ENCODE measurements at places on chromosomes 16 and 17. TPM values are rescaled to one million over a fixed set of nuclear protein-coding genes. Genes with fewer than 3 reads are reported as not detected.

DNA sequence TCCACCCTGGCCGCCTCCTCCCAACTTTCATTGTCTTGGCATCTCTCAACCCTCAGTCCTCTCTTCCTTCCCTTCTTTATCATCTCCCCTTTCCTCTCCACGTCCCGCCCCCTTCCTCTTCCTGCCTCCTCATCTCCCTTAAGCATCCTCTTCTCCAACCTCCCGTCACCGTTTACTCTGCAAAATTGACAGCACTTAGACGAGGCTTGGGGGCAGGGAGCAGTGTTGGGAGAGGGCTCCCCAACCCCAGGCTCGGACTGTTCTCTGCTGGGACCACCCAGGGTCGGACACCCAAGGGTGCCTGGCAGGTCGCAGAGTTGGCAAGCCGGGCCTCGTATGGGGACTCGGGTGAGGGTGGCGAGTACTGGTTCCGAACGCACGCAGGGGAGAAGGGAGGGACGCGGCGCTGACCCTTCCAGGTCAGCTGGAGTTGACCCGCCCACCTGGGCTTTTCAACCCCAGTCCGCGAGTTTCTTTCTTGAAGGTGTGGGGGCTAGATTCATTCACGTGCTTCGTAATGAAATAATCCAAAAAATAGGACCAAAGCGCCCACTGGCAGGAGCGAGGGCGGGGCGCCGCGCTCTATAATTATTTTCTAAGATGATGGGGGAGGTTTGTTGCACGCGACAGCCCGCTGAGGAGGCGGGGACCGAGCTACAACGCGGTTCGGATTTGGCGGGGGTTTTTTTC is 775 bp upstream of the PAGR1 start:
- H3K4me1 ChIP-seq = peaks cover 34% of the 10 kb centered on the region
- no peak for DNase-seq
- H3K27ac ChIP-seq = peak overlapping the region; percentile 97

GRCh38 chr17:73654241-73654640 is 10.0 kb upstream of the SDK2 start:
- no peaks in the 10 kb centered on the region for H3K36me3 ChIP-seq
- peaks cover 7% of the 10 kb centered on the region for H3K27me3 ChIP-seq
- no peaks in the 10 kb centered on the region for H3K4me1 ChIP-seq
- no peak overlapping the region for H3K27ac ChIP-seq
- H3K4me3 ChIP-seq = no peak overlapping the region

CEP295NL gene
- total RNA-seq = 1.6 TPM

MYH13 gene
- total RNA-seq = not detected

- H3K4me1 ChIP-seq = peaks cover 5% of the 10 kb centered on the region
- H3K27ac ChIP-seq = peak overlapping the region; percentile 21
Measured at GRCh38 chr17:75371339-75371738, 34.1 kb downstream of the GRB2 start.

METRN gene
- total RNA-seq = 57.3 TPM

DNA sequence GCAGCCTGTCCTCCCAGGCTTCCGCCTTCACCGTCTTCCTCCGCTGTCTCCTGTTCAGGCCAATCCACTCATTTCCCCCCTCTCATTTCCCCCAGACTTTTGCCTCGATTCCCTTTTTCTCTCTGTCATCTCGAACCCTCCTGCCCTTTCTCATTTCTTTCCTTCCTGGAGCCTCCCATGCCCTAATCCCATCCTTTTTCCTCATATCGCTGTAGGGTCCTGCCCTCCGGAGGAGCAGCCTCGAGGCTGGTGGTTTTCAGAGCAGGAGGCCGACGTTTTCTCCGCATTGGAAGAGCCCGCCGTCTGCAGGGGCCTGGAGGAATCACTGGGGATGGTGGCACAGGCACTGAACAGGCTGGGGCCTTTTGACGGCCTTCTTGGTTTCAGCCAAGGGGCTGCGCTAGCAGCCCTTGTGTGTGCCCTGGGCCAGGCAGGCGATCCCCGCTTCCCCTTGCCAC is 597 bp downstream of the OVCA2 start:
- H3K27me3 ChIP-seq = no peaks in the 10 kb centered on the region
- peak overlapping the region; percentile 80 for H3K4me3 ChIP-seq
- peak overlapping the region; percentile 86 for H3K27ac ChIP-seq
- peaks cover 33% of the 10 kb centered on the region for H3K4me1 ChIP-seq
- H3K36me3 ChIP-seq = no peaks in the 10 kb centered on the region
- DNase-seq = peak; percentile 64

CCL17 gene
- total RNA-seq = 6.4 TPM

DNA sequence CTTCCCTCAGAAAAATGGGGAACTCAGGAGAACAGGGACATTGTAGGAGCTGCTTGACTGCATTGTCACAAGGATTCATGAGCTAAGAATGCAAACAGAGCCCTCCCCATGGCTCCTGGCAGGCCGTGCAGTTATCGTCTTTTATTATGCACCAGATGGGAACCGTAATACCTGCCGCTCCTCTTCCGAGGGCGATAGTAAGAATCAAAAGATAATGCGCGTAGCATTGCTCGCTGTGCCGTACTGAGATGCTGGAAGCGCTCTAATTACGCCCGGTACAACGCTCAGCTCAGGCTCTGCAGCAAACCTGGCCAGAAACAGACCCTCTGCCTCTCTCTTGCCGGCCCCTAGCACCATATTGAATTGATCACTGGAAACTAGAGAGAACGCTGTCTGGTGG is 87.1 kb upstream of the PLCG2 start:
- no peak overlapping the region for H3K4me3 ChIP-seq
- no peaks in the 10 kb centered on the region for H3K27me3 ChIP-seq
- no peak for DNase-seq

GRCh38 chr17:39270923-39271322 is 45.2 kb upstream of the STAC2 start:
- no peaks in the 10 kb centered on the region for H3K27me3 ChIP-seq
- H3K36me3 ChIP-seq = peaks cover 65% of the 10 kb centered on the region
- H3K4me3 ChIP-seq = no peak overlapping the region
- DNase-seq = peak; percentile 57
- H3K4me1 ChIP-seq = no peaks in the 10 kb centered on the region

DNA sequence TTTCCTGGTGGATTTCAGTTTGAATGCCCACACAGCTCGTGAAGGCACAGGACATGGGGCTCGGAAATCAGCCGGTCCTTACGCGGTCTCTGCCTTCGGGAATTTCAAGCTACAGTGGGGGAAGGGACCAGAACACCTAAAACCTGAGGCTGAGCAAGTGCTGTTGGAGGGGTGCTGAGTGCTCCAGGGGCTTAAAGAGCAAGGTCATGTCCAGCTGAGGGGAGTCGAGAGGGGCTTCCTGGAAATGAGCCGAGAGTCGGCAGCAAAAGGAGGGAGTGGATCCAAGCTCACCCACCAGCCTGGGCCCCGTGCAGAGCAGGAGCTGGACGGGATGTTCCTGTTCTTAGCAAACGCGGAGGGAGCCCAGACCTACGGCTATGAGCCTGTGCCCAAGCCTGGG is 73.2 kb upstream of the RPL38 start:
- no peak for DNase-seq
- H3K4me1 ChIP-seq = no peaks in the 10 kb centered on the region
- H3K27me3 ChIP-seq = peaks cover 78% of the 10 kb centered on the region
- no peak overlapping the region for H3K4me3 ChIP-seq
- H3K27ac ChIP-seq = no peak overlapping the region

GRCh38 chr17:27342059-27342458 is 48.1 kb downstream of the WSB1 start:
- H3K4me1 ChIP-seq = peaks cover 31% of the 10 kb centered on the region
- H3K27ac ChIP-seq = no peak overlapping the region
- no peaks in the 10 kb centered on the region for H3K27me3 ChIP-seq
- DNase-seq = no peak
- no peak overlapping the region for H3K4me3 ChIP-seq

DNA sequence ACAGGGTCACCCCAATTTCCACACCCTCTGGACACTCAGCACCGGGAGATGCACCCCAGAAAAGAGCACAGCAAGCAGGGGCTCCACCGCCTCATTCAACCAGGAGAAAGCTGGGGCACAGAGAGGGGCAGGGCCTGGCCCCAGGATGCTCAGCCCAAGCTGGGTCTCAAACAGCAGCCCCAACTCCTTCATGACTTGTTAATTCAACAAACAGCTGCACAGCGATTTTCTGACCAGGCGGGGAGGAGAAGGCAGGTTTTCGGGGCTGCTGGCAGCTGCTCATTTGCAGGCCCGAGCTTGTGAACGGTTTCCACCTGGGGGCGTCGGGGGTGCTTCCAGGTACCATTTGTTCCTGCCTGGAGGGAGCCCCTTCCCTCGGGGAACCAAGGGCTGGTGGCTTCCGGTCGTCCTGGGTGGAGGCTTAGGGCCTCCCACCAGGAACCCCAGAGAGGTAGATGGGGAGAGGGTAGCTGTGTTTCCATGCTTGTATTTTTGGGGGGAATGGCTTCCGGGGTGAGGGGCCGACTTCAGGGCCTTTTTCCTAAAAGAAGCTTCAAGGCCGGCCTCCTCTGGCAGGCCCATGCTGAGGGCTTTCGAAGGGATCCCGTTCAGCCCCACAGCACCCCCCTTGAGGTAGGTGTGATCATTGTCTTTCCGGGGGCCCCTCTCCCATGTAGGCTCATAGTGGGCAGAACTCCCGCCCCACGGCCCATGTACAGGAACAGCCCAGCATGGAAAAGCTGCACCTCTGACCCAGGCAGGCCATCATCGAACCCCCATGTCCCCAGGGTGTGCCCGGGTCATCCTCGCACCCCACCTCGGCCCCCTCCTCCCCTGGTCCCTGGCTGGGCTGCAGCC is 191.6 kb upstream of the GSE1 start:
- no peak overlapping the region for H3K27ac ChIP-seq
- H3K4me3 ChIP-seq = no peak overlapping the region
- H3K27me3 ChIP-seq = no peaks in the 10 kb centered on the region
- peaks cover 12% of the 10 kb centered on the region for H3K4me1 ChIP-seq

- no peak overlapping the region for H3K27ac ChIP-seq
- no peaks in the 10 kb centered on the region for H3K27me3 ChIP-seq
- H3K4me1 ChIP-seq = no peaks in the 10 kb centered on the region
- DNase-seq = no peak
Measured at GRCh38 chr16:50295541-50296132, 29.3 kb downstream of the ADCY7 start.

DNA sequence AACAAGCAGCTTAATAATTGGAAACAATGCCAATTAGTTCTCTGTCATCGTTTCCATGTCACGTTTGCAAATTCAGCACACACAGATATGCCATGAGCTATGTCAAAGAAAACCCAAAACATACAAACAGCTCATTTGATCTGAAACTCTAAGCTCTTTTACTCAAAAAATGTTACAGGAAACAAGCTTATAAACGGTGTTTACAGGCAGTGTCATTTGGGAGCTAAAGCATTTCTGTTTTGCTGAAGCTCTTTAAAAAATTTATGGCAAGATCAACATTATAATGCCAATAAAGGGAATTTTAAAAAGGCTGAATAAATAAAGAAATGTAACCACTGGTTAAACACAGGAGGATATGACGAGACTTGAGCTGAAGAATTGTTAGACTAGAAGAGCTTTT is 94.0 kb upstream of the HS3ST2 start:
- no peak overlapping the region for H3K27ac ChIP-seq
- H3K4me3 ChIP-seq = no peak overlapping the region
- no peaks in the 10 kb centered on the region for H3K36me3 ChIP-seq
- H3K27me3 ChIP-seq = no peaks in the 10 kb centered on the region
- DNase-seq = no peak

DNA sequence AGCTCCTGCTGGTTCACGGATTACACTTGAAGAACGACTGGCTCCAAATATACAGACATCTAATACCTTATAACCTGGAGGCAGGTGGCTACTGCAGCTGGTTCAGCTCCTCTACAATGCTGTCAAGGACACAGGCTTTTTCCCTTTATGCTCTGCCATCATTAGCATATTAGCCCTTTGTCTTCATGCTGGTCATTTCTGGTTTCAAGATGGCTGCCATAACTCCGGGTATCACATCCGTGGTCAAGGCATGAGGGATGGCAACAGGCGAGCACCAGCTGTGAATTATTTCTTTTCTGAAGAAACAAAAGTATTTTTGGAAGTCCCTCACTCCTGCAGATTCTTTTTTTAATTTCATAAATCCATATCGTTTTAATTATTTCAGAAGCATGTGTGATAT is 124.3 kb upstream of the MED13 start:
- H3K27me3 ChIP-seq = no peaks in the 10 kb centered on the region
- no peak for DNase-seq
- no peak overlapping the region for H3K4me3 ChIP-seq
- no peak overlapping the region for H3K27ac ChIP-seq
- H3K4me1 ChIP-seq = no peaks in the 10 kb centered on the region

DNA sequence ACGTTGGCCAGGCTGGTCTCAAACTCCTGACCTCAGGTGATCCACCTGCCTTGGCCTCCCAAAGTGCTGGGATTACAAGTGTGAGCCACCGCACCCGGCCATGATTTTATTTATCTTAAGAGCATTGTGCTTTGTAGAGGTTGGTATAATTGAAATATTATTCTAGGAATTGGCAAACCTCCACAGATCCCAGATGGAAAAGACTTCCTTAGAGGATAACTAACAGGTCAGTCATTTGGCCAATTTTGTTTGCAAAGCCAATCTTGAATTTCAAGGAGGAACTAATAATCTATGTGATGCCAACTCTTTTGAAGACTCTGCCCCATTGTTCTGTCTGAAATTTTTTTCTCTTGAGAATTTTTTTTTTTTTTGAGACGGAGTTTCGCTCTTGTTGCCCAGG is 46.7 kb upstream of the SLC5A10 start:
- no peak overlapping the region for H3K27ac ChIP-seq
- H3K4me1 ChIP-seq = peaks cover 12% of the 10 kb centered on the region
- peaks cover 41% of the 10 kb centered on the region for H3K36me3 ChIP-seq
- H3K27me3 ChIP-seq = no peaks in the 10 kb centered on the region

DNA sequence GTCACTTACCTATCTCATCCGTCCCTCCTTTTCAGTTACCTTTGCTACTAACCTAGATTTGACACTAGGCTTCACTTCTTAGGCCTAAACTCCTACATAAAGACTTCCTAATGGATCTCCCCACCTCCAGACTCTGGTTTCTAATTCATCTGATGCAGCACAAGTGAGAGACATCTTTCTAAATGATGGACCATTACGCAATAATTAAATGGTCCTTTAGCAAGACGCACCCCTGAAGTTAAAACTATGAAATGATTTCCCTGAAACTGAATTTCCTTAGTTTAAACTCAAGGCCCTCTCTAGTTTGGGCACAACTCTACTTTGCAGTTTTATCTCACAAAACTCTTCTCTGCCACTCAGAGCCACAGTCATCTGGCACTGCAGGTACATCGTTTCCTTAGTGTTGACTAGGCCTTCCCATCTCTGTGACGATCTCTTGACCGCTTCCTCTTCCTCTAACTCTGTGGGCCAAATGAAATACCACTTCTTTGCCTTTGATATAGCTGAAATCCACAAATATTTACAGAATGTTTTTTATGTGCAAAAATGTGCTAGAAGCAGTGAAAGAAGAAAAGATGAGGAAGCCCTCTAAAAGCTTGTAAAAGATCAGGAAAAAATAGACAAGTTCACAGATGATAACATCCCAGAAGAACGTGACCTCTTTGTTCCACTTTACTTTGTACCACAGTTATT is 3.3 kb downstream of the SYNRG start:
- H3K36me3 ChIP-seq = peaks cover 6% of the 10 kb centered on the region
- no peaks in the 10 kb centered on the region for H3K27me3 ChIP-seq
- no peak overlapping the region for H3K4me3 ChIP-seq
- H3K27ac ChIP-seq = no peak overlapping the region
- H3K4me1 ChIP-seq = peaks cover 12% of the 10 kb centered on the region

MYH8 gene
- total RNA-seq = not detected
